ENCODE measurements at places on chromosomes 12 and 14.

DNA sequence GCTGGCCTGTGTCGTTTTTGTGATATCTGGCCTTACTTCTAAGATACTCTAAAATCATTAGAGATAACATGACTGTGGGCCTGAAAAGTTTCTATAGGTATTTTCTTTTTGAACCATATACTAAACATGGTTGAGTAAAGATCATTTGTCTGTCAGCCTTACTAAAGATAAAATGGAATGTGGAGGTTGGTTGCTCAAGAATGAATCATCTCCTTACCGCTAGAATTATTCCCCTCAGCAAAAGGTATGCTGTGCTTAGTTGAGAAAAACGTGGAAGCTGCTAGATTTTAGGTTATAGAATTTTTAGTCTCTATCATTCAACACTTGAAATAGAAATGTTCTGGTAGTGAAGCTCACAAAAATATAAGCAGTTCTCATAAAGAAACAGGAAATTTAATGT, 407.3 kb downstream of the AEBP2 start:
- no peak for DNase-seq

GRCh38 chr12:112971248-112971647, 7.1 kb upstream of the OAS2 start:
- DNase-seq: peak; percentile 45

DNA sequence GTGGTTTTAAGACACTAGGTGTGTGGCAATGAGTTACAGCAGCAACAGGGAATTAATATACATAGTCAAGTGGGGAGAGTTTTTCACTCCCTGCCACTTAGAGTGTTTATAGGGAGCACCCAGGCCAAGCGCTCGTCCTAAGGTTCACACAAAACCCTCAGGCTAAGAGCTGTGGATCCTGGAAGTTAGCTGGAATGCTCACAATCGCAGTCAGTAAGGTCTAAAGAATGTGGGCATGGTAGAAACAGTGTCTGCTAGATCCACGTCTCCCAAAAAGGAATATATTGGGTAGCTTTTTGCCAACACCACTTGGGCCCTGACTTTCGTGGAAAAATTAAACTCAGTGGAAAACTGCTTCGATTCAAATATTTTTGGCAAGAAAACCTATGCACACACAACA, 36.6 kb downstream of the STAB2 start:
- no peak for DNase-seq

DNA sequence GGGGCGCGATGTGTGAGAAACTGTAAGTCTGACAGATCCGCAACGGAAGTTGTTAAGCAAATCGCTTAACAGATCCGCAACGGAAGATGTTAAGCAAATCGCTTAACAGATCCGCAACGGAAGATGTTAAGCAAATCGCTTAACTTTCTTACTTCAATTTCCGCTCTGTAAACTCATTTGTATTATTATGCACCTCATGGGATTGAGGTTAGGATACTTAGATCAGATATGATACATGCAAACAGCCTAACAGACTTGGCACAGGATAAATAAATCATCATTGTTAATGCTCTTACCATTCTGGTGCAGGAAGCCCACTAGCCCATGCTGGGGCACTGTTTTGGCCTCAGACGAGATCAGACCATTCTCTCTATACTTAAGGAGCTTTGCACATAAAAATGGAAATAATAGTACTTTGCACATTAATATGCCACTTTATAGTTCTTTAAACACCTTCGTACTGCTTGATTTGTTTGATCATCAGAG, 399 bp downstream of the NCAPD2 start:
- DNase-seq: no peak

DNA sequence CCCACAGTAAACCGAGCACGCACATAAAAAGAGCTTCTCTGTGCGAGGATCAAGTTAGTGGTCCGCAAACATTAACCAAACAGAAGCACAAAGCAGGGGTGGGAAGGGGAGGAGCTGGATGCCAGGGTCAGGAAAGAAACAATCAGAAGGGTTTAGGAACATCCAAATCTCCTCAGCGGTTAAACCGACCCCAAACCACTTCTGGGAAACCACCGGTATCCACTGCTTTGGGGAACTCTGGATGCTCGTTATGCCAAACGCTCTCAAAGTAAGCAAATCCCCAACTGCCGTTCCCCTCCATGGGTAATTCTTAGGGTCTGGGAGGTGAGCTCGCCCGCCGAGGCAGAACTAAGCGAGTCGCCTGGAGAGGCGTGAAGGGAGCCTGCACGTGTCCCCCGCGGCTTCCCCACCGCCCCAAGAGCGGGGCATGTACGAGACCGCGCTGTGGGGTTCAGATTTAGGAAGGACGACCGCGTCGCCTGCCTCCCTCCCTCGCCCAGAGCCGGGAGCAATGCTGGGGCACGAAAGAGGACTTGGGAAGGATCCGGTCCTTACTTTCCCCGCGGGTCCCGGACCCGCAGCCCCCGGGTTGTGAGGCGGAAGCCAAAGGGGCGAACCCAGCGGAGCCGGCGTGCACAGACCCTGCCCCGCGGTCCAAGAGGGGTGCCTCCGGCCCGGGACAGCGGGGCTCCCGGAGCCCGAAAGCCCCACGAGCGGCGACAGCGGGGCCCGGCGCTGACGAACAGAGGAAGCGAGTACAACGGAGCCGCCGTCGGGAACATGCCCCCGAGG, 711 bp downstream of the SBNO1 start:
- DNase-seq: peak; percentile 24

DNA sequence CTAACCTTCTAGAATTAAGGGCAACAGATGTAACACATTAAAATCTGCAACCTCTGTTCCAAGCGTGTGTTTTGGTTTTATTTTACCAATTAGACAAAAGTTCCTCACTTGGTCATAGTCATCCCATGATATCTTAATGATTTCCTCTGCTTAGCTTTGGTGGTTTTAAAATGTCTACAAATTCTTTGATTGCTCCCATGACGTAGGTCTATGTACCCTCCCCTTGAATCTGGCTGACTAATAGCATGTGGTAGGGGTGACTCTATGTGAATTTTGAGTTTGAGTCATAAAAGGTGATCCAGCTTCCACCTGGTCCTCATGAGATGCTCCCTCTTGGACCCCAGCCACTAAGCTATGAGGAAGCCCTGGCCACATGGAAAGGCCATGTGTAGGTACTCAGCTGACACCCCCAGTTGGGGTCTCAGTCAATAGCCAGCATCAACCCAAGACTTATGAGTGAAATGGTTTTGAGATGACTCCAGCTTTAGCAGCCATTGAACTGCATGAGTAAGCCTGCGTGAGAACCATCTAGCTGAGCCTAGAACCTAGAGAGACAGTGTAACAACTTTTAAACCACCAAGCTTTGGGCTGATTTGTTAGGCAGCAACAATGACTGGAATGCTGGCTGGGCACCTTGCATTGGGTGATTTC, 247.1 kb downstream of the MSRB3 start:
- DNase-seq: no peak

GRCh38 chr12:7212678-7213077, 23.2 kb downstream of the PEX5 start:
- no peak for DNase-seq

GRCh38 chr12:107541001-107541705, 144.4 kb upstream of the PWP1 start:
- DNase-seq: no peak

DNA sequence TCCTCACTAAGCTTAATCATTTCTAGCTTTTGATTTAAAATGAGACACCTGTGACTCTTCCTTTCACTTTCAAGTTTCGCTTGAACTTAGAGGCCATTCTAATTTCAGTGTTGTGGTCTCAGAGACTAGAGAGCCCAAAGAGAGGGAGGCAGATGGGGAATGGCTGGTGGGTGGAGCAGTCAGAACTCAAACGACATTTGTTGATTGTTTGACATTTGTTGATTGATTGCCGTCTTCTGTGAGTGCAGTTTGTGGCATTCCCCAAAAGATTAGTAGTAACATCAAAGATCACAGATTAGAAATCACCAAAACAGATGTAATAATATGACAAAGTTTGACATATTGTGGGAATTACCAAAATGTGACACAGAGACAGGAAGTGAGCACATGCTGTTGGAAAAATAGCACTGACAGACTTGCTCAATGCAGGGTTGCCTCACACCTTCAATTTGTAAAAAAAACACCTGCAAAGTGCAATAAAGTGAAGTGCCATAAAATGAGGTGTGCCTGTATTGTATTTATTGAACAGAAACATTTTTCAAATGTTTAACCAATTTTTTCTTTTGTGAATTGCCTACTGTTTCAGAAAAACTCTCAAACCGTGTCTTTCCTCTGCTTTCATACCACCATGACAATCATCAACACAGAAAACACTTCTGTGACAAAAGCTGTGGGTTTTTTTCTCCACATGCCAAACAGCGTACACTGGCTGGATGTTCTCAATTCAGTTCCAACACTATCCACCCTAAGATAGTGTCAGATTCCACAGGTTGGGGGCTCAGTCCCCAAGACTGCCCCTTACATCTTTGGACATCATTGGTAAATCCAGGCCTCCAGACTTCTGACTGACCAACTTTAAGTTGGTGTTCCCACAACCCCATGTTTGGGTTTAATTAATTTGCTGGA, 376.3 kb upstream of the RGS6 start:
- no peak for DNase-seq

GRCh38 chr12:108995370-108995992, 25.4 kb downstream of the SVOP start:
- peak; percentile 5 for DNase-seq

- DNase-seq: no peak
These were observed 72.9 kb upstream of the SRSF5 start for GRCh38 chr14:69693801-69694729.

- DNase-seq: no peak
These were observed 17.2 kb upstream of the RAD52 start for GRCh38 chr12:966724-967123.

DNA sequence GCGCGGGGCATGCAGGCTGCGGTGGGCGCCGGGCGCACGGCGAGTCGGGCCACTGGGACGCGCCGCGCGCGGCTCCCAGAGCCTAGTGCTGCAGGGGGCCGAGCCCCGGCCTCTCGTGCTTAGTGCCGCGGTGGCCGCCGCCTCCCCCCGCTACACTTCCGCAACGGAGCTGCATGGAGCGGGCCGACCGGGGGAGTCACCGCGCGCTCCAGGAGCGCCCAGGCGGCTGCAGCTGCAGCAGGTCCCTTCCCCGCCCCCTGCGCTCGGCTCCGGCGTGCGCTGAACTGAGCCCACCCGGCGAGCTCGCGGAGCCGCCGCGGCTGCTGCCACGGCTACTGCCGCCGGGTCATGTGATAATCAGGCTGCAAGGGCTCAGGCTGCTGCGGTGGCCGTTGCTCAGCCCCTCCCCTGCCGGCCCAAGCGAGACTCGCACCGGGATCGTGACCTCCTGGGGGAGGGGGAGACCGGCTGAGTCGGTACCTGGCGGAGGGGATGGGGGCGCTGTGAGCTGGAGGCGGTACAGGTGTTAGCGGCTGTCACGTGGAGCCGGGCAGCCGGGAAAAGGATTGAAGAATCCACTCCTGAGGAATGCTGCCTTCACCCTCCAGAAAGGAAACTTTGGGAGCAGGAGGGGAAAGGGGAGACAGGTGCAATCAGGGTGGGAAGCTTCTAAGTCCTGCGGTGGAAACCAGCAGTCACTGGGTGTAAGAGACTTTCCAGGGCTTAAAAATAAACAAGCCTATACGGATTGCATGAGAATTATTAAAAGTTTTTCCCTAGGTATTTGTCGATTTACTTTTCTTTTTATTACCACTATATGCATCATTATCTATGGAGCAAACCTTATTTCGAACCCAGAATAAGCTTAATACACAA, at the start of gene PPM1H:
PPM1H (minus strand) TSS at position 352 of the 876 bp plus-strand sequence. CDS start 414 bp downstream, outside the sequence.
- peak; percentile 80 for DNase-seq

DNA sequence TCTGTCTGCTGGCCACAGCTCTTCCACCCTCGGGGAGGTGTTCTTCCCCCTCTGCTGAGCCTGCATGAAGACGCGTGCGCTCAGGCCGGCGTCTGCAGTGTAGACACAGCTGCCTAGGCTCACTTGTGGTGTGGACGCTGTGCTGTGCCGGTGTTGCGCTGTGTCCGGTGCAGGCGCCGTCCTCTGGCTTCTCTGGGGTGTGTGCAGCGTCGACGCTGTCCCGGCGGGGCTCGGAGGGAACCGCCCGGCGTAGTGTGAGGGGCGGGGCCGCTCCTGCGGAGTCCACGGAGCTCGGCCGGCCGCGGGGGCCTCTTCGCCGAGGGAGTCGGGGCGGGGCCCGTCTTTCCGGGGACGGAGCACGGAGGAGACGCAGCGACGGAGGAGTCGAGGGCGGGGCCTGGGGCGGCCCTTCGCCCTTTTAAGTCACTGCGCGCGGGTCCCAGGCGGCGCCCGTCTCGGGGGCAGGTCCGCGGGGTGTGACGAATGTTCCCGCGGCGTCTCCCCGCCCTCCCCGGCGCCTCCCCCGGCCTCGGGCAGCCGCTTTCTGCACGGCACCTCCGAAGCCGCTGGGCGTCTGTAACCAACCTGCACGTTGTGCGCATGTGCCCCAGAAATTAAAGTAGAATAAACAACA, 45.2 kb downstream of the NOC4L start:
- peak; percentile 77 for DNase-seq

GRCh38 chr14:76346391-76347160, 29.4 kb upstream of the ESRRB start:
- DNase-seq: no peak

- peak; percentile 66 for DNase-seq
These were observed 54.9 kb upstream of the OVCH1 start for GRCh38 chr12:29552324-29552927.

GRCh38 chr12:94225947-94226630, 77.7 kb downstream of the PLXNC1 start:
- DNase-seq: no peak

DNA sequence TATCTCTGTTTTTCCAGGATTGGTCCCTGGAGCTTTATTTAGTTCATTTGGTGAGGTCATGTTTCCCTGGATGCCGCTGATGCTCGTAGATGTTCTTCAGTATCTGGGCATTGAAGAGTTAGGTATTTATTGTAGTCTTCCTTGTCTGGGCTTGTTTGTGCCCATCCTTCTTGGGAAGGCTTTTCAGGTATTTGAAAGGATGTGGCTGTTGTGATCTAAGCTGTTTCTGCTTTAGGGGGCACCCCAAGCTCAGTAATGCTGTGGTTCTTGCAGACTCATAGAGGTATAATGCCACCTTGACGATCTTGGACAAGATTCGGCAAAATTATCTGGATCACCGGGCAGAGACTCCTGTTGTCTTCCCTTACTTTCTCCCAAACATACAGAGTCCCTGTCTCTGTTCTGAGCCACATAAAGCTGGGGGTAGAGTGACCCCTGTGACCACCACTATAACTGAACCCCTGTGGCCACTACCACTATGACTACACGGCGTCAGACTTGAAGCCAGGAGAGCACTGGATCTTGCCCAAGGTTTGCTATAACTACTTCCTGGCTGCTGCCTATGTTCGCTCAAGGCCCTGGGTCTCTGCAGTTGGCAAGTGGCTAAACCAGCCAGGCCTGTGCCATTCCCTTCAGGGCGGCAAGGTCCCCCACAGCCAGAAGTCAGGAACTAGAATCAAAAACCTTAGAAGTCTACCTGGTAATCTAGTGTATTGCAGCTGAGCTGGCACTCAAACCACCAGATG, 40.9 kb downstream of the FGD4 start:
- DNase-seq: no peak
